ENCODE measurements at places on chromosomes 6 and 20.

DNA sequence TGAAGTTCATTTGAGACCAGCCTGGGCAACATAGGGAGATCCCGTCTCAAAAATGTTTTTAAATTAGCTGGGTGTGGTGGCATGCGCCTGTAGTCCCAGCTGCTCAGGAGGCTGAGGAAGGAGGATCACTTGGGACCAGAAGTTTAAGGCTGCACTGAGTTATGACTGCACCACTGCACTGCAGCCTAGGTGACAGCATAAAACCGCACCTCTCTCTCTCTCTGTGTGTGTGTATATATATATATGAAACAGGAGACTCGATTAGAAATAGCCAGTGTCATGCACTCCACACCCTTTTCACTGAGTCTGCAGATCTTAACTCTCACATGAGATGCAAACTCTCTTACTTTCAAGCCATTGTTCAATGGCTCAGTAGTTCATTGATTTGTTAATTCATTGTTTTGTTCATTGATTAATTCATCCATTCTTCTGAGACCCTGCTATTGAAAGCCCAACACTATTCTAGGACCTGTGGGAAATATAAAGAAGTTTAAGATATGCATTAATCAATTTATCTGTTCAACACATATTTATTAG, 52.4 kb upstream of the MRPS10 start:
- no peak for DNase-seq

DNA sequence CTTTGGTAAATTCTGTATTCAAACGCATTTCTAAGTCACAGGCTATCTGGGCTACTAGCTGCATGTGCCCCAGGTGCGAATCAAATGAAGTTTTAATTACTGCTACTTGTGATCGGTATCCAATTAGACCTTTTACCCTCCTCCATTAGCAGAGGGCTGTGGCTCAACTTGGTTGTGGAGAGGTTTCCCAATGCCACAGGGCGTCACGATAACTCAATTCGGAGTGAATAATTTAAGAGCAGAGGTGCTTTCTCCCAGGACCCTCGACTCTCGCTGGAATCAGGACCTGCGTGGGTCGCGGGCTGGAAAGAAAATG, 640 bp downstream of the SAYSD1 start:
- no peak for DNase-seq

DNA sequence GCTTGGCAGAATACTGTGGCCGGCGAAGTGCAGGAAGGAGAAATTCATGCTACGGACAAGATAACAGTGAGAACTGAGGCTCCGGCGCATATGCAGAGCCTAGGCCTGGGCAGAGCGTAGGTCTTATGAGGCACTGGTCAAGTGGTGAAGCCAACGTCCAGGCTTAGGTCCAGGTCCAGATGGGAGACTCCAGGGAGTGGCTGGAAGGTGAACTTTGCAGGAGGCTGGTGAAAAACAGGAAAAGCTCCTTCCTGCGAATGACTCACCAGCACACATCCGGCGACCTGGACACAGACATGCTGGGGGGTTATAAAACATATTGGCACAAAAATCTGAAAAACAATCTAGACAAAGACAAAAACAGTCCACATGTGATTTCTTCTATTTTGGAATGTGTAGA, 15.4 kb downstream of the C6orf141 start:
- no peak for DNase-seq

- no peak for DNase-seq
Measured at GRCh38 chr6:165680975-165681374, 17.9 kb upstream of the PDE10A start.

DNA sequence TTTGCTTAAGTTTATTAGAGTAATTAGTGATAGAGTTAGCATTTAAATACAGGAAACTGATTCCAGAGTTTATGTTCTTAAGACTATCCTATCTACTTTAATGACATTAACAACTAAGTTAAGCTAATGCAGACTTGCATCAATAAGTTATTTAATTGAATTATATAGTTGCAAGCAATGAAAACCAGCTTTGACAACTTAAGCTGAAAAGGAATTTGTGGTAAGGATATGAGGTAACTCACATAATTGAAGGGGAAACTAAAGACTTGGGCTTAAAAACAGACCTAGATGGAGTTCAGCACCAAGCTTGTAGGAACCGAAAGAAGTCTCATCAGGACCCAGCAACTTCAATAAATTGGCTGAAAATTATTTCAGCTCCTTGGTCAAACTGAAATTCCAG, 222.3 kb downstream of the IBTK start:
- DNase-seq: no peak
